Stimulated activated CD4-positive, alpha-beta T cell treated with anti-CD3 and anti-CD28 coated beads, TNF-alpha, amount 100 ng/mL, for 48 hours (primary cell): ENCODE measurements at places on chromosomes 6 and 20.

GRCh38 chr20:59566631-59567524 lies 37.5 kb upstream of the PHACTR3 start:
- no peak for DNase-seq

- no peak for DNase-seq
Measured at GRCh38 chr6:6484681-6485080, 103.8 kb upstream of the LY86 start.

- no peak for DNase-seq
Measured at GRCh38 chr6:52087498-52087999, at the start of gene PKHD1. PKHD1 (minus strand) TSS chr6:52087613; CDS start chr6:52084933, 2,680 bp downstream.

- no peak for DNase-seq
Measured at GRCh38 chr6:129499843-129500219, 210.1 kb downstream of the ARHGAP18 start.

DNA sequence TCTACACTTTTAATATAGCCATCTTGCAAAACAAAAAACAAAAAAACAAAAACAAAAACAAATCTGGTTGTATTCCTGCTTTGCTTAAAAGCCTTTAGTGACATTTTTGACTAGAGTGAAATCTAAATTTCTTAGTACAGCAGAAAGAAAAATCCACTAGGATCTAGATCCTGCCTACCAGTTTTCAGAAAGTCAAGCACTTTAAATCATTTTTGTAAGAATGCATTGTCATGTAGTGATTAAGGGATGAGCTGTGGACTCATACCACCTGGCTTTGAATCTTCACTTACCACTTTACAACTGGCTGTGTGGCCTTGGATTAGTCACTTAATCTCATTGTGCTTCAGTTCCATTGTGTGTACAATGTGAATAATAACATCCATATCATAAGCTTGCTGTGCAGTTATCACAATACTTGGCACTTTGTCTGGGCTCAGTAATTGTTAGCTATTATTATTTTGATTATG lies 4.0 kb downstream of the MKKS start:
- no peak for DNase-seq

DNA sequence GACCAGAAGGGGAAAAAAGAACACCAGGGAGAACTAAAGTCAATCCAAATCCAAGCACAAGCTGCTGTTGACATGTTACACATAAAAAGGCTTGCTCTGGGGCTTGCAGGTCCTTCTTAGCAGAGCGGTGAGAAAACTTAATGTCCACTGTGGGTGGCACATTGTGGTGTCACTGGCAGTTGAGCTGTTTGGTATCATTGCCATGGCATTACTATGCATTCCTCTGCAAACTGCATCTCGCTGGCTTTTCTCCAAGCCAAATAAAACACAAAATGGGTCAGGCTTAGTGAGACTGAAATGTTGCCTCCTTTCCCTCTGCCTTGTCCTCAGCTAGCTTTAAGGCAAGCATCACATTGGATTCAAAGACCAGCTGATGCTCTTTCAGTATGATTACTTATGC lies 40.9 kb downstream of the LY86 start:
- DNase-seq: no peak

- DNase-seq: no peak
Measured at GRCh38 chr6:53671111-53671510, 5.6 kb upstream of the KLHL31 start.

DNA sequence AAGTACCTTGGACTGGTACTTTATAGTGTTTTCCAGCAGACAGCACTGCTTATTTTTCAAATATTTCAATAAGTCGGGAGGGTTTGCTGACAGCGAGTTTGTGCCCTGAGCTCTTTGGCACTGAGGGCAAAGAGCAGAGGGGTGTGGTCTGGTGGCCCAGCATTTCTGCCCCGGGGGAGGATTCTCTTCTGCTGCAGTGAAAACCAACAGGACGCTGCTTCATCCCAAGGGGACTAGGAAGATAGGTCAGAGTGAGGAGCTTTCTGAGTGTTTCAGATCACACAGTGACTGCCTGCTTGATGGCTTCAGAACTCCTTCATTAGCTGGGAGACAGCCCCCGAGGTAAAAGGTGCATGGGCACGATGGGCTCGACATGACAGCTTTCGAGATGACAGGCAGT lies 8.6 kb downstream of the ULBP2 start:
- no peak for DNase-seq

- DNase-seq: no peak
Measured at GRCh38 chr6:102402635-102403329, 1009.3 kb downstream of the GRIK2 start.

GRCh38 chr6:20302168-20302567 lies 89.9 kb upstream of the MBOAT1 start:
- DNase-seq: no peak

- no peak for DNase-seq
Measured at GRCh38 chr20:49272654-49273053, 5.2 kb downstream of the ZNFX1 start.

DNA sequence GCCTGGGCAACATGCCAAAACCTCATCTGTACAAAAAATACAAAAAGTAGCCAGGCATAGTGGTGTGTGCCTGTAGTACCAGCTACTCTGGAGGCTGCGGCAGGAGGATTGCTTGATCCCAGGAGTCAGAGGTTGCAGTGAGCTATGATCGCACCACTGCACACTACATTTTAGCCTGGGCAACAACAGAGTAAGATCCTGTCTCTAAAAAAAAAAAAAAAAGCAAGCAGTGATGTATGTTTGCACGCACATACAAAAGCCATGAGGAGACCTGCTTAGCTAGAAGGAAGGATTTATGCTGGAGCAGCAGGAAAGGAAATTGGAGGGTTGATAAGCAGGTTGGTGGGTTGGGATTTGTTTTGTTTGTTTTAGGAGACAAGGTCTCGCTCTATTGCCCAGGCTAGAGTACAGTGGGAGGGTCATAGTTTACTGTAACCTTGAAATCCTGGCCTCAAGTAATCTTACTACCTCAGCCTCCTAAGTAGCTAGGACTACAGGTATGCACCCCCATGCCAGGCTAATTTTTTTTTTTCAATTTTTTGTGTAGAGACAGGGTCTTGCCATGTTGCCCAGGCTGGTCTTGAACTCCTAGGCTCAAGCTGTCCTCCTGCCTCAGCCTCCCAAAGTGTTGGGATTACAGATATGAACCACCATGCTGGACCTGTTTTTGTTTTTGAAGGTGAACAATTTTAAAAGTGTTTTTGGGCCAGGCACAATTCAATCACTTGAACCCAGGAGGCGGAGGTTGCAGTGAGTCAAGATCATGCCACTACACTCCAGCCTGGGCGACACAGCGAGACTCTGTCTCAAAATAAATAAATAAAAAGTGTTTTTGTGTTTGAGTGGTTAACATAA lies 4.0 kb downstream of the ZSWIM3 start:
- DNase-seq: no peak
